AG20443 (cell line): ENCODE measurements at places on chromosomes 4 and X.

GRCh38 chr4:72388521-72388920 is 180.5 kb downstream of the ADAMTS3 start:
- DNase-seq = no peak

DNA sequence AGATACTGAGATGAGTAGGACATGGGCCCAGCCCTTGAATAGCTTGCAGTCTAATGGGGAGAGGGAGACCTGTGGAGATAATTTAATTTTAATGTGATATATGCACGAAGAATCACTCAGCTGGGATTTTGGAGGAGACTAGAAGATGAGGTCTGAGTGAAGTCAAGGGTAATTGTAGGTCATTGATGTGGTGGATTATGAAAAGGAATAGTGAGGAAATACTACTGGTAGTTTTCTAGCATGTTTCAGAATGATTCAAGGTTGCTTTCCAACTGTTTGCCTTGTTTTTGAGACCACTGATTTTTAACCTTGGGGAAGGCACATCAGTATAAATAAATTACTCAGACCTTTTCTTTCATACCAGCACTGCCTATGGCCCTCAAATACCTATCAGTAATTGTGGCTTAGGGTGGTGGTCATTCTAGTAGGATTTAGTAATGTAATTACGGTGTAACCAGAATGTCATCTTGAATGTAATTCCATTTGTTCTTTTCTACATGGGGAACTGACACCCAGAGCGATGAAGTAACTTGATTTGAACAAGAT is 25.6 kb downstream of the PTTG2 start:
- DNase-seq = no peak

DNA sequence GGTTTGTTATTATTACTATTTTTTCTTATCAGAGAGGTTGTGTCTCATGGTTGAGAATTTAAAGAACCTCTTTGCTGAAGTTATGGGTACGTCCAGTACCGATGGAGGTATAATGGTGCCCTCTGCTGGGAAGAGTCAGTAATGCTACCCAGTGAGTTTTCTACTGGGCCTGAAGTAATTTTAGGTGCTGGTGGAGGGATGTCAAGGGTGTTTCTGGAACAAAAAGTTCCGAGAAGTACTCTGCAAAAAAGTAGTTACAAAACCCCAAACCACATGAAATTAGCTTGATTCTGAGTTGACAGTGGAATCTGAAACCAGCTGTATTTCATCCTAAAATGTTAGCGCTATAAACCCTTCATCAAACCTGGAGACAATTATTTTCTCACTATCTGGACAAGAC is 102.5 kb upstream of the MID1 start:
- DNase-seq = peak; percentile 51

GRCh38 chrX:40539214-40540142 is 41.3 kb upstream of the ATP6AP2 start:
- DNase-seq = peak; percentile 82

DNA sequence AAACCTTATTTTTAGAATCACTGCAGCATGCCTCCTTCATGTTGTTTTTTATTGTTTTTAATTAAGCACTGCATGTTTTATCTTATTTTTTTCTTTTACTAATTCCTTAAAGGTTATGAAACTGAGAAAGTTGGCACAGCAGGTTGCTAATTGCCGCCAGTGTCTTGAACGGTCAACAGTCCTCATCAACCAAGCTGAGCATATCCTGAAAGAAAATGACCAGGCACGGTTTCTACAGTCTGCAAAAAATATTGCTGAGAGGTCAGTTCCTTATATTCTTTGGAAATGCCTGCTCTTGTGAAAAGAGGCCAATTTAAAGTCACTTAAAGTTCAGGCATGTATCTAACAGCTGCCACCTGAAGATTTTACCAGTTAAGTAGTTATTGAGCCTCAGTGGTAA is 76.8 kb downstream of the TEX13B start:
- no peak for DNase-seq

DNA sequence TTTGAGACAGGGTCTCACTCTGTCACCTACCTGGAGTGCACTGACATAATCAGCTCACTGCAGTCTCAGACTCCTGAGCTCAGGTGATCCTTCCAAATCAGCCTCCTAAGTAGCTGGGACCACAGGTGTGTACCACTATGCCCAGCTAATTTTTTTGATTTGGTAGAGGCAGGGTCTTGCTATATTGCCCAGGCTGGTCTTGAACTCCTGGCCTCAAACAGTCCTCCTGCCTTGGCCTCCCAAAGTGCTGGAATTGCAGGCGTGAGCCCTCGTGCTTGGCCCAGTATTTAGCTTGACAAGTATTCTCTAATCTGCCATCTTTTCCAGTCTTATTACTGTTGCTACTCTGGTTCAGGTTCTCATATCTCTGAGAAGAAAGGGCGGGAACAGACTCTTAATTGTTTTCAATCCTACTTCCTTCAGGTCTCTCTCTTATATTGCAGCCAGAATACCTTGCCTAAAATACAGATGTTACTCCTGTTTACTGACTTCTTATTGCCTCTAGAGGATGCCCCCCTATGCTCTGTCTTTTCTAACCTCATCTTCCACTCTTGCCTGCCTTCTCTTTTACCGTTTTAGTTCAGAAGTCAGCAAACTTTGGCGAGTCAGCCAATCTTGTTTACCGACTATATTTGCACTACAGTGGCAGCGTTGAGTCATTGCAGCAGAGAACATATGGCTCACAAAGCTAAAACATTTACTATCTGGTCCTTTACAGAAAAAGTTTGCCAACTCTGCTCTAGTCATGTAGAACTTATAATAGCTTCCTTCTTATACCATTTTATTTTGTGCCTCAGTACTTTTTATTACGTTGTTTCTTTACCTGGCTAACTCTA is 19.0 kb downstream of the MRPL1 start:
- no peak for DNase-seq

- no peak for DNase-seq
Observed at GRCh38 chr4:162891788-162892707, 274.6 kb downstream of the NAF1 start.

DNA sequence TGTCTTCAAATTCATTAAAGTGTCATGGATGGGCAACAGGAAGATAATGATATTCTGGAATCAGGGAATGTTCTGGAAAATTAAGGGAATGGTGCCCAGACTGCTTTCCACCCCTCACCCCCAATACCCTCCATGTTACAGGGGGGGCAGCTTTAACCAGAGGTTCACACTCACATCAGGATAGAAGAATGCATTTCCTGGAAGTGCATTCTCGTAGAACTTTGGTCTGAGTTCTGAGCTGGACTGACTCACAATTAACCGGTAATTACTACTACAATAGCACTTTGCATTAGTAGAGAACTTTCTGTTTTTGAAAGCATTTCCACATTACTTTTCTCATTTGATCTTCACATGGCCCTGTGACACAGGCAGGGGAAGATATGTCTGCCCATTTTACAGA is 52.5 kb upstream of the SHISA3 start:
- no peak for DNase-seq

DNA sequence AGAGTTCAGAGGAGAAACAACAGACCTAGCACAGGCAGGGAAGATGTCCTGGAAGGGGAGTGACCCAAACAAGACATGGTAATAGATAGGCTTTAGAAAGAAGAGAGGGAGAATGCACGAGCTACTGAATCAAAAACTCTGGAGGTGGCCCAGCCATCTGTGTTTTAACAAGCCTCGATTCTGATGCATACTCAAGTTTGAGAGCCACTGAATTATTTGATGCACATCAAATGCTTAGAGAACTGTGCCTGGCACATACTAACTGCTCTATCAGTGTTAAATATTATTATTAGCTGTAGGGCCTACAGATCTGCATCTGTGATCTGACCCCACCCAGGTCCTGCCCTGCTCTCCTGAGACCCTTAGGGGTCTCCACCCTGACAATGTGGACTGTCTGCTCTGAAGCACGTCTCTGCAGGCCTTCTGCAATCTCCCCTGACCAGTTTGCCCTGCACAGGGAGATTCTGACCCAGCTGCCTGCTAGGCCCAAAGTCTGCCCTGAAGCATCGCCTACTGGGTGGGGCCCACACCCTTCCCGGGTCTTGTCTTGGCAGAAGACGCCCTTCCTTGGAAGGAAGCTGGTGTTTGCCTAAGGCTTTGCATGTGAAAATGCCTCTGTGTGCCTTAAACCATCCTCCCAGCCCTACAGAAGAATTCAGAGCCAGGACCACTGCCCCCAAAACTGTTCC is 201.5 kb upstream of the KLF3 start:
- no peak for DNase-seq

GRCh38 chrX:45009371-45010000 is 136.5 kb downstream of the KDM6A start:
- DNase-seq = peak; percentile 5

- no peak for DNase-seq
Observed at GRCh38 chr4:7964890-7965662, 25.4 kb upstream of the AFAP1 start.

DNA sequence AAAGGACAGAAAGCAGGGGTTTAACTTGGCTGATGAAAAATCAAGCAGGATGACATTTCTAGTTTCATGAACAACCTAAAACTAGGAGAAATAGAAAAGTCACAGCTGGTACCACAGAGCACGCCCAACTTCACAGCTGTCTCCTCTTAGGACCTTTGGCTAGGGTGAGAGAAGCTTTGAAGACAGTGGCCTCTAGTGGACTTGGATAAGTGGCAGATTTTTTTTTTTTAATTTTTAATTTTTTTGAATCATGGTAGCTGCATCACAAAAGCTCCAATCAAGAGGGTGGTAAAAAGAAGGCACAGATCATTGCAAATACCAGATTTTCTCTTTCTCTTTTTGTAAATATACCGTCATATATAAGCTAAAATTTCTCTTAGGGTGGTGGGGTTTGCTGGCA is 20.2 kb upstream of the MAP3K15 start:
- DNase-seq = peak; percentile 54

DNA sequence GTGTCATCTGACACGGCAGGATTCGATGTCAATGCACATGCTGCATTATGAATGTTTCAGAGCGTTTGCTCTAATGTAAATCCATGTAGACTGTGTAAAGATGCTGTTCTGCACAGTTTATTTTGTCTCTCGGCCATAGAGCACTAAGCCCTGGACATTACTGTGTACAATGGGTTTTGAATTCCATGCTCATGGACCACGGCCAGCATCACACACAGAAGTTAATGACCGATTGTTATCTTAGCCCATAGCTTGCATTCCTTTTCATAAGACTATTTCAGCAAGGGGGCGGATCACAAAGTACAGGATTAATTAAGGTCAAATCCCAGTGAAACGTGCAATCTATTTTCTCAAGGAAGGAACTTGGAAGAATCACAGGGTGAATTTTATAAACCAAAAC is 286.1 kb upstream of the TENM3 start:
- DNase-seq = peak; percentile 45

GRCh38 chrX:71622576-71623450 is 4.5 kb upstream of the CXCR3 start:
- peak; percentile 88 for DNase-seq

DNA sequence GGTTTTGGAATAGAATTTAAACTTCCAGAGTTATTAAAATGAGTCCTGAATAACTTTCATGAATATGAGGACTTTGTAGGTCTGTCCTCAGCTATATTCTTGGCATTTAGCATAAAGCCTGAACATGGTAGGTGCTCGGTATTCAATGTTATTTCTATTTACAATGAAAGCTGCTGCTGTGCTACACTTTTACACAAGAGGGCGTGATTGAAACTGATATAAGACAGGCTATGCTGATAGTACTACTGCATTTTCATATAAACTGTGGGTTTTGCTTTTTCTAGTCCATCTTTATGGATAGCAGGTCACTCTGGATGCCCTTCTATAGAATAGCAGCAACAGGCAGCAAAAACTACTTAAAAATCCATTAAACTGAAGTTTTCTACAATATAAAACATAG is 12.3 kb upstream of the GNPDA2 start:
- DNase-seq = peak; percentile 8

DNA sequence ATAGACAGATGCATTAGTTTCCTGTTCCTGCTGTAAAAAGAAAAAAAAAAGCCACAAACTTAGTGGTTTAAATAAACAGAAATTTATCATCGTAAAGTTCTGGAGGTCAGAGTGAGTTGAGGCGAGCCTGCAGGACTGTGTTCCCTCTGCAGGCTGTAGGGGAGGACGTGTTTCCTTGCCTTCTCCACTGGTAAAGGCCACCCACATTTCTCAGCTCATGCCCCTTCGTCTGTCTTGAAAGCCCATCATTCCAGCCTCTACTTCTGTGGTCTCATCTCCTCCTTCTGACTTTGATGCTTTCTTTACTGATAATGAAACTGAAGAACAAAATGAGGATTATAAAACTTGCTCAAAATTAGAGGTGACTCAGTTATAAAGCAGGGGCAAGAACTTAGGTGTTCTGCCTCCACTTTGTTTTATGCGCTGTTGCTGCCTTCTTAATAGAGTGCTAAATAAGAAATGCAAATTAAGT is 143.0 kb downstream of the STIM2 start:
- no peak for DNase-seq

DNA sequence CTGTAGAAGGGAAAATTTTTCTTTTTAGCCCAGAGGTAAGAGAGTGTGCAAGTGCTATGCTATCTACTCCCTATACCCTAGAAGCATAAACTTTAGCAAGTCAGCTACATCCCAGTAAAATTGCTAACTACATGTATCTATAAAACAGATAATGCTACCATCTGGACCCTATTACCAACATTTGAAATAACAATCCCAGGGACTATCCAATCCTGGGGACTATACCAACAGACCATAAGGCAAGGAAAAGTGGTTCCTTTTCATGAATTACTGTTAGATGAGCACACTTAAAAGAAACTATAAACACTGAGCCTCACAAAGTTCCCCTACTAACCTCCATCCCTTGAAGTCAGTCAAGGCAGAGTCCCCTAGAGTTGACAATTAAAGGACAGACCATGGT is 213.6 kb upstream of the VEGFC start:
- DNase-seq = no peak

DNA sequence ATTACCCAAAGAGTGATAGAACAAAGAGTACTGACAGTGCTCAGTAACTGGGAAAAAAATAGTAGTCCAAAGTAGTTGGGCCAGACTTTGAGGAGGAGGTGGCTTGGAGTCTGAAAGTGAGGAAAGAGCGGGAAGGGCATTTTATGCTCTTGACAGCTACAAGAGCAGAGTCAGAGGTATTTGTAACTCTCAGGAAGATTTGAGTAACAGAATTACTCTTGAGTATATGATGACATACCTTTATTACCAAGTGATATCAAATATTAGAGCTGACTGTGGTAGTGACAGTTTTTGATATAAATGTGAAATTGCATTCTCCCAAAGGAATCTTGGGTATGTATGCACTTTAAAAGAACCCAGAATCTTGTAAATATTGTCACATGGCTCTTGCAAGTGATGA is 2.2 kb downstream of the SLAIN2 start:
- no peak for DNase-seq

DNA sequence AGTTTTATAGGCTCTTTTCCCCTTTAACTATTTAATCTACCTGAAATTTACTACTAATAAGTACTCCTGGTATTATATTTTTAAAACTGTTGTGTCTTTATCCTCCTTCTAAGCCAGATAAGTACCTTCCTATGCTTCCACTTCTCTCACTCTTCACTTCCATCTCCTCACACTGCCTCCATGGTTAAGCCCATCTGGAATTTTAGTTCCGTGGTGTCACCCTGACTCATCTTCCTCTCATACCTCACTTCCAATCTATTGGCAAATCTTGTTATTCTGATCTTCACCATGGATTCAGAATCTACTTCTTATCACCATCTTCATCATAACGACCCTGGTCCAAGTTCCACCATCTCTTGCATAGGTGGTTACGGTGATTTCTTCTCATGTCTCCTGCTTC is 32.7 kb upstream of the DAPP1 start:
- DNase-seq = no peak

- no peak for DNase-seq
Observed at GRCh38 chrX:48467281-48467761, 2.7 kb downstream of the SLC38A5 start.
